ENCODE measurements at places on chromosomes 1 and 21.

- no peak for DNase-seq
These were observed 13.0 kb downstream of the ADGRL2 start for GRCh38 chr1:81813691-81814090.

GRCh38 chr1:114607223-114607622 is 25.8 kb upstream of the BCAS2 start:
- no peak for DNase-seq

DNA sequence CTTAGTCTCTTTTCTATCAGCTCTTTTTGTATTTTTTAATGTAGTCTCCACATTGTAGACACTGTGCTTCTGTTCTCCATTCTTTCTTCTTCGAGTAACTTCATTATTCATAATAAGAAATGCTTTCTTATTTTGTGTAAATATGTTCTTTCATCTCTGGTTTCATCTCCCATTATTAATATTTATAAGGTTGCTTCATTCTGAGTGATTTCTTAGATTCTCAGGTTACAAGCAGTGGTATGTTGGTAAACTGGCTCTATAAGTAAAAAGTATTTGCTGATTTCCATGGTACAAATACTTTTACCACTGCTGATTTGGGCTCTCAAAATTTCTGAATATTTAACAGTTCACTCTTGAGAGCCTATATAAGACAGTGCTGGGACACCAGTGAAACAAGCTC is 81.3 kb downstream of the CDC14A start:
- DNase-seq, result no peak

DNA sequence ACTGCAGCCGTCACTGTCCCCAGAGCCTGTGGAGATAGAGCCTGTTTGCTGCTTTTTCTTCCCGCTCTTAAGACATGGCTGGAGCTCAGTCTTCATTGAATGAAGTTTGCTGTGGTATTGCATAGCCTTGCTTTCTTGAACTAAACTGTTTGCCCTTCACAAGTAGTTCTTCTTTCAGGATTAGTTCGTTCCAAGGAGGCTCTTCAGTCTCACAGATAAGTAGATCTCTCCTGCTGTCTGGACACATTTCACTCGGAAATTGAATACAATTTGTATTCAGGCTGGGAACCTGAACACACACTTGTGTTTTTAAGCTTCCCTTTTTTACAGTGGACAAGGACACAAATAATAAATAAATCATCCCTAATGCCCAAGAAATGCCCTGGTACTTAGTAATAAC is 34.7 kb downstream of the IFNAR1 start:
- DNase-seq, result no peak

DNA sequence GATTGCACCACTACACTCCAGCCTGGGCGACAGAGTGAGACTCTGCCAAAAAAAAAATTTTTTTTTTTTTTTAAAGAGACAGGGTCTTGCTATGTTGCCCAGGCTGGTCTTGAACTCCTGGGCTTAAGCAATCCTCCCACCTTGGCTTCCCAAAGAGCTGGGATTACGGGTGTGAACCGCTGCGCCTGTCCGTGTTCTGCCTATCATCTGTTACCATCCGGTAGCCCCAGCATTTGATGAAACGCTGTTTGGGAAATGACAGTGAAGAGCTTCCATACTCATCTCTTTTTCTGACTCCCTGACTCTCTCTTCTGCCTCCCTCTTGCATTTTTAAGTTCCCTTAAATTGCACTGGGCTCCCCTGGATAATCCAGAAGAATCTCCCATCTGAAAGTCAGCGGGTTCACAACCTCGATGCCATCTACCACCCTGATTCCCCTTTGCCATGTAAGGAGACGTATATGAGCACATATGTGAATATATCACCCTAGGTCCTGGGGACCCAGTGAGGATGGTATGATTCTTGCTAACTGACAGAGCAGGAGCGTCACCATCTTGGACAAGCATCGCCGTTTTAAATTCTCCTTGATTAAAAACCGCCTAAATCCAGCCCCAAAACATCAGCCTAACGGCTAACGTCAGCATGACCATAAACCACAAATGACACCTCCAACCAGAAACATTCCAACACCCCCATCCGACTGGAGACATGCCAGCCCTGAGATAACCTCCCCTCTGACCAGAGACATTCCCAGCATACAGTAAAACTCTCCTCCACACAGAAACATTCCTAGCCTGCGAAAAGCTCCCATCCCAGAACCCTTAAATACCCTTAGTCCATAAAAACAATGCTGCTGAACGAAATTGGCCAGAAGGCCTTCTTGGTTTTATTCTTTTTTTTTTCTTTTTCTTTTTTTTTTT is 12.4 kb downstream of the TNFRSF8 start:
- no peak for DNase-seq

DNA sequence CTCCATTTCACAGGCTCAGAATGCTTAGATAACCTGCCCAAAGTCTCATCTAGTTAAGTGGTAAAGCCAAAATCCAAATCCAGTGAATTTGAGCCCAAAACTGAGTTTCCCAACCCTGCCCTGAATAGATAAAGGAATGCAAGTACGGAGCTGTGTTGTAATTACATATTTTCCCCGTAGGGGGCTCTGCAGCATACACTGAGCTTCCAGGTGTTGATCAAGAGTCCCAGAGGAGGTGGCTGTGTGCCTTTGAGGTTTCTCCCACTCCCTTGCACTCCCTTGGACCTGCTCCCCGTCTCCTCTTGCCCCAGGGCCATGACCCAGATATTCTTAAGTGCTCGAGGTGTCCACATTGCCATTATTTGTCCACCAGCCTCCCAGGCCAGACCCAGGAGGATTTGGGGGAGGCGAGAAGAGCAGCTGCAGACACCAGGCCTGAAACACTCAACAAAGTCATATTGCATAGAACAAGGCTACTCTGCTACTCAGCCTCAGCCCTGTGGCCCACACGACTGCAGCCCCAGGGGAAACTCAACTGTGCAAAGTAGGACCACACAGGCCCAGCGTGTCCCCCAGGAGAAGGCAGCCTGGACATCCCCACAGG is 18.4 kb upstream of the LY9 start:
- DNase-seq, result no peak

DNA sequence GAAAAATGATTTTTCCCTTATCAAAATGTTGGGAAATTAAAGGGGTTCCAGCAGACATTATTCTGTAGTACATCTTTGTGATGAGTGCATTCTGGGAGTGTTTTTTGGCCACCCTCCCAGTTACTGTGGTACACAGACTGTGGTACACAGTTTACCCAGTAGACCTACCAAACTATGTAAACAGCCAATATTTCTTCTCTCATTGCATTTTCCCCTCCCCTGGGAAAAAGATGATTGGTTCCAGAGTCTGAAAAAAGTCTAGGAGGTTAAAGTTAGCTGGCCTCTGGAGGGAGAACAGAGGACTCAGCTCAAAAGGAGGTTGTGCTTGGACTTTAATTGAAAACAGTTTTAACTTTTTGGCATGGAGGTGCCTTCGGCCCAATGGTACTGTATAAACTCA is 42.5 kb downstream of the PGM1 start:
- DNase-seq, result no peak

DNA sequence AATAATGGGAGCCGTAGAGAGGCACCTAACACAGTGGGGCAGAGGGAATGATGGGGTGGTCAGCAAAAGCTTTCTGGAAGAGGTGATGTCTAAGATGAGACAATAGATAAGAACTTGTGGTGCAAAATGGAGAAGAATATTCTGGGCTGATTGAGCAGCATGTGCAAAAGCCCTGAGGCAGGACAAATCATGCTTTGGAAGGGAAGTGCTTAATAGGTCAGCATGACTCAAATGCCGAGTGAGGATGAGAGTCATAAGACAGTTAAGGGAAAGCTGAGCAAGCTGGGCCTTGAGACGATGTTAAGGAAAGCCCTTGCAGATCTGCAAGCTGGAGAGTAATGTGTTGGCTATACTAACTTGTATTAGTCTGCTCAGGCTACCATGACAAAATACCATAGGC is 37.3 kb upstream of the ASB17 start:
- no peak for DNase-seq

- no peak for DNase-seq
These were observed 11.8 kb upstream of the SOD1 start for GRCh38 chr21:31647650-31648049.

GRCh38 chr21:42939582-42940413 is 14.4 kb upstream of the ERVH48-1 start:
- DNase-seq, result no peak

DNA sequence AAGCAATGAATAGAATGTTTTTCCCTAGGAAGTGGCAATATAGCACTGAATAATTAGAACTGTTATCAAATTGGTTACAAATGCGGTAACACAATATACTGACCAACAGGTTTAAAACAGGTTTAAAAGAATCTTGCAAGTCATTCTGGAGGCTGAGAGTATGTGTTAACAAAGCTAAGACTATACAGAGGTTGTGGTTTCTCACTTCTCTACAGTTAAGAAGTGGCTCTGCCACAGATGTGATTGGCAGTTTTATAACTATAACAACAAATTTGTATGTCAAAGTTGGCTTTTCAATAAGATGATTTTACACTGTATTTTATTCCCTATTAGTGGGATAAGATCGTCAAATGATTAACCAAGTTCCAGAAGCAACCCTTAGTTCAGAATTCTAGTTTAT is 7.1 kb downstream of the ANGEL2 start:
- DNase-seq, result no peak

DNA sequence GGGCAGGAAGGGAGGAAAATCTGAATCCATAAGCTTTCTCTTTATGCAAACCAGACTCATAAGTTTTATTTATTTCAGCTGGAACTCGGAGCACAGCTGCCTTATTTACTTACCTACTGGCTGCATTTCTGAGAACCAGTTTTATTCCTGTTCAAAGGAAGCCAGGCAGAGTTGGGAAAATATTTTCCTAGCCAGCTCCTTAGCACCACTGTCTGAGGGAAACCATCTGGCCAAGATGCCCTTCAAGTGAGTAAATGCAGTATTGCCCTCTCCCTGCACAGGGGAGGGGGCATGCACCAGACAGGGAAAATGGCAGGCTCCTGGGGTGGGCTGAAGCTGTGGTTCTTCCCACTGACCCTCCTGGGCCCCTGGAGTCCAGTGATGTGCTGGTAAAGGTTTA is 28.9 kb upstream of the FMOD start:
- DNase-seq, result no peak

GRCh38 chr1:87588495-87588894 is 259.8 kb downstream of the LMO4 start:
- DNase-seq, result no peak

GRCh38 chr1:185156288-185156853 is 382 bp downstream of the TRMT1L start:
- no peak for DNase-seq

- DNase-seq, result no peak
These were observed 116.2 kb upstream of the USP24 start for GRCh38 chr1:55331351-55331750.

- DNase-seq, result no peak
These were observed 3.6 kb downstream of the PEA15 start for GRCh38 chr1:160208557-160209320.

DNA sequence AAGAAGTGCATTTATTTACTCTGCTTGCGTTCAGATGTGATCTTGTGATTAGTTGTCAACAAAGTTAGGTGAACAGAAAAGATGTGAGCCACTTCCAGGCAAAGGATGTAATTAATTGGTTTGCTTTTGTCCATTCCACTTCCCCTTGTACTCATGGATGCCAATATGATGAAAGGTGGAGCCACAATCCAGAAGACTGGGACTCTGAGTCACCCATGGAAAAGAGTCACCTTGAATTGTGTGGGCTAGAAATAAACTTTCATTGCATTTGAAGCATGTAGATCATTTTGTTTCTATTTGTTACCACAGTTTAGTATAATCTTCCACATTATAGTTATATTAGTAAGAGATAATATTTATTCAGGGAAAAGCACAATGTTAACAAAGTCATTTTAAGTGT is 684.2 kb downstream of the LTN1 start:
- DNase-seq, result no peak

DNA sequence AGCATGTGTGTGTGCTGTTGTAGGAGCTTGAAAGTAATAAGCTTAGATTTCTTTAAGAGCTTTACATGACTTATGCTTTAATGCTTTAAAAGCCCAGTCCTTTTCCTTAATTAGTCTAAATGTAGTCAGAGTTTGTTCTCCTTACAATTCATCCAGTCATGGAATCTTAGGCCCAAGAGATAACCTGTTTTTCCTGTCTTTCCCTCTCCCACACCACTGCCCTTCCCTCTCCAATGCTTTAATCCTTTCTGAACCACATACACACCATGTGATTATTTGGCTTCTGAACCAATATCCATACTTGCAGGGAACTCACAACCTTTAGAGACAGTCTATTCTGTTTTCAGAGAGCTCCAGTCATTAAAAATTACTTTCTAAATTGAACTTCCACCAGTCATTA is 37.6 kb downstream of the ALG6 start:
- DNase-seq, result no peak

GRCh38 chr1:209341146-209341545 is 242.4 kb upstream of the CAMK1G start:
- DNase-seq, result no peak

DNA sequence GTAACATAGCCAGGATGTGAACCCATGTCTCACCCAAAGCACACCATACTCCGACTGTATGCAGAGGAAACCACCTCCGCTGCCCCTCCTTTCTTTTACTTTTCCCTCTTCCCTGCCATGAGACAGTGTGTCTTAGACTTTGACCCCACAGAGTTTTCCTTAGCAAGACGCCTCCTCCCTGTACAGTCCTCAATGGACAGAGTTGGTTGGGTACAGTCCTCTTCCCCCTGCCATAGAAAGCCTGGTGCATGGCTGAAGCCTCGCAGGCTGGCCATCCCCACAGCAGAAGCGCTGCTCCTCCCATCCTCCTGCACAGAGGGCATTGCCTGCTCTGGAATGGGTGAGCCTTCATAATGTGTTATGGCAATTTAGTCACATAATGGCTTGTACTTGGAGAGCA is 127.9 kb downstream of the PLPP3 start:
- no peak for DNase-seq

DNA sequence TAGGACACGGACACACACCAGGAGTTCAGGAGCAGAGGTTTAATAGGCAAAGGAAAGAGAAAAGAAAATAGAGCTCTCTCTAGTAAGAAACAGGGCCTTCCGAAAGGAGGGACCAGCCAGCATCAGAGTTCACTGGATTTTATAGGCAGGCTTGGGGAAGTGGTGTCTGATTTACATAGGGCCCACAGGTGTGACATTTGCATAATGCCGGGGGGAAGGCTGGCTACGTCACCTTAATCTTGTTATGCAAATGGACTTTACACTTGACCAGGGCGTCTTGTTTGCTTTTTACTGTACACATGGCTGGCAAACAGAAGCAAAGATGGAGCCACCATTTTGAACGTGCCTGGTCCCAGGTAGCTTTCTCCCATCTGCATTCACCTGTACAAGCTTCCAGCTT is at the start of gene OR14A16:
Gene OR14A16, minus strand, starts transcription at position 97 of the 400 bp plus-strand sequence. CDS start 8,390 bp downstream, outside the sequence.
- DNase-seq, result no peak

Measured in stimulated activated CD4-positive, alpha-beta T cell treated with anti-CD3 and anti-CD28 coated beads, TNF-alpha, amount 100 ng/mL, for 1 hour (primary cell).